ENCODE measurements at places on chromosomes 4 and X.

DNA sequence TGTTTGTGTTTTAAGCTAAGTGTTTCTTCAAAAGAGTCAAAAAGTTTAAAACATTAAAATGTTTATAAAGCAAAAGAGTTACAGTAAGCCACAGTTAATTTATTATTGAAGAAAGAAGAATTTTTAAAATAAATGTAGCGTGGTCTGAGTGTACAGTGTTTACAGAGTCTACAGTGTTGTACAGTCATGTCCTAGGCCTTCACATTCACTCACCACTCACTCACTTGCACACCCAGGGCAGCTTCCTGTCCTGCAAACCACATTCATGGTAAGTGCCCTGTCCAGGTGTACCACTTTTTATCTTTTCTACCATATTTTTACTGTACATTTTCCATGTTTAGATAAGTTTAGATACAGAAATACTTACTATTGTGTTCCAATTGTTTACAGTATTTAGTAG lies 239.7 kb upstream of the AGA start:
- no peak for DNase-seq

DNA sequence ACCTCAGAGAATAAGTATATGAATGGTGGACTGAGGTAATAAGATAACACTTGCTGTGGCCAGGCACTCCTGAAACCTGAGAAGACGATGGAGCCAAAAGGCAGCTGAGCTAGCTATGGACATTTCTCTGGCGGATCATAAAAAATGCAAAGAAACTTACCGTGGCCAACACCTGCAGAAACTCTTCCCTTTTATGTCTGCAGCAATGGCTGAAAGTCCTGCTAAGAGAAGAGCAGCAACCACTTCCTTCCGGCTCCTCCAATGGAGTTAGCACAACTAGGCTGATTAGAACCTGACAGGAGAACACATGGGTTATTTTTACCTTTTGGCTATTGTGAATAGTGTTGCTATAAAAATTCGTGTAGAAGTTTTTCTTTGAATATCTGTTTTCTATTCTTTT lies 76.0 kb upstream of the MAGEB16 start:
- DNase-seq: no peak

DNA sequence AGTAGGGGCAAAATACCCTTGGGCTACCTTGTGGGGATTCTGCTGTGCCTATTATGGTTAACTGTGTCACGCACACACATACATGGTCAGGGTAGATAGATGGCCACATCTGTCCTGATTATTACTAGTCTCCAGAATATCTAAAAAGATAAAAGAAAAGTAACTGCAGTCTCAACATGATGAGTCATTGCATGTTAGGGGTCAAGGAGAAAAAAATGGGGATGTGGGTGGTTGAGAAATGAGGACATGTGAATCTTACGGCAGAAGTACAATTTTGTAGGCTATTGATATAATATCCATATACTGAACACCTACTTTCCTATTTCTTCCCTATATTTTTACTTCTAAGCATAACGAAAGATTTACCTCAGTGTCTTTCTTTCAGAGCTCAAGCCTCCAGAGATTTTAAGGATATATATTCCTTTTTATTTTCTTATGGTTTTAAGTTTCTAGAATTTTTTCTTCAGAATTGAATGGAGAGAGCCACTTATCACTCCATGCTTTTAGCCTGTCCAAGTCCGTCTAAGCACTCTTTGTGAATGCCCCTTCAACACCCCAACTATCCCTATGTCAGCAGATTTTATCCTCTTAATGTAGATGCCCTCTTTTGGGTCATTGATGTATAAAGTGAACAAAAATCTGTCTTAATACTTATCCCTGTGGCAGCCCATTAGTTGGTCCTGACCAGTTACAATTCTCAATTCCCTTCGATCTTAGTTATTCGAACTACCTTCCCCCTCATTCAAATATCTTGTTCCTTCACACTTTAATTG lies 642.2 kb downstream of the IQCM start:
- no peak for DNase-seq

- DNase-seq: no peak
Measured at GRCh38 chr4:65669111-65670019, 924 bp downstream of the EPHA5 start.

DNA sequence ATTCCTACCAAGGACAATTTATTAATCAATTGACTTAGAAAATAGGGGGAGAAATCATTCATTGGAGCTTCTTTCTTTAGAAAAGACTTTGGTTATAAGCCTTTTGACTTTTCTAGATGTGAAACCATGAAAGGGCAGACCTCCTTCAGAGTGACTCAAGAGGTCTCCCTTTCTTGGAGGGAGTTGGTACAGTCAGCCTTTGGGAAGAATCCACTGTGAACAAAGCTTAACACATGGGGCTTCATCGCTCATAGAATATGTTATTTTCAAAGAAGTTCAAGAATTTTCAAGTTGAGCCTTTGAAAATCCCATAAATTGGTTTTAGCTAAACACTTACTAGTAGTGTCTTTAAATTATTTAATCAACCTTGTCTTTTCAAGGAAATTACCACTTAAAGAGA lies 28.0 kb downstream of the RIPPLY1 start:
- no peak for DNase-seq

- DNase-seq: no peak
Measured at GRCh38 chrX:13550346-13550745, 19.1 kb upstream of the EGFL6 start.

DNA sequence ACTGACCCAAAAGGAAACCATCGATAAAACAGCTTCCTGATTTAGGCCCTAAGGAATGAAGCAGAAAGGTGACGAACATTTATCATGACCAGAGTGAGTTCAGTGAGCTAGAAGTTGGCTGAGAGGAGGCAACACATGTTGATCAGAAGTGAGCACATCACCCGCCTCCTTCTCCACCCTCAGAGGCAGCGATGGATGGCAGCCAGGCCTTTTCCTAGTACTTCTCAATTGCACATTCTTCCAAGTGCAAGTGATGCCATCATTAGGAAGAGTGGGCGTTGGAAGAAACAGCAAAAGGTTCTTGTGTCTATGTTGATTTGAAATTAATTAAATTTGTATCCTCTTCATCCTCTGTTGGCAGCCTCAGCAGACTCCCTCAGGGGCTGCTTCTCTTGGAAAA lies 51.7 kb downstream of the TMEM154 start:
- no peak for DNase-seq

DNA sequence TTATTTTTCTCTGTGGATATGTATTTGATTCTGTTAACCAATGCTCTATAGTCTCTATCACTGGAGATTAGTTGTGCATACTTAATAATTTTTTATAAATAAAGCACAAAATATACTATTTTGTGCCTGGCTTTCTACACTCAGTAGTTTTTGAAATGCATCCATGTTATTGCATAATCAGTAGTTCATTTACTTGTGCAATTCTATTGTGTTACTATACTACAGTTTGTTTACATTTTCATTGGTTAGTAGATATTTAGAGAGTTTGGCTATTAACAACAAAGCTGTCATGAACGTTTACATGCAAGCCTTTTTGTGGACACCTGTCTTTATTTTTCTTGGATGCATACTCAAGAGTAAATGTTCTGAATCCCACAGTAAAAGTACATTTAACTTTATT lies 265.0 kb upstream of the FAT4 start:
- DNase-seq: no peak

DNA sequence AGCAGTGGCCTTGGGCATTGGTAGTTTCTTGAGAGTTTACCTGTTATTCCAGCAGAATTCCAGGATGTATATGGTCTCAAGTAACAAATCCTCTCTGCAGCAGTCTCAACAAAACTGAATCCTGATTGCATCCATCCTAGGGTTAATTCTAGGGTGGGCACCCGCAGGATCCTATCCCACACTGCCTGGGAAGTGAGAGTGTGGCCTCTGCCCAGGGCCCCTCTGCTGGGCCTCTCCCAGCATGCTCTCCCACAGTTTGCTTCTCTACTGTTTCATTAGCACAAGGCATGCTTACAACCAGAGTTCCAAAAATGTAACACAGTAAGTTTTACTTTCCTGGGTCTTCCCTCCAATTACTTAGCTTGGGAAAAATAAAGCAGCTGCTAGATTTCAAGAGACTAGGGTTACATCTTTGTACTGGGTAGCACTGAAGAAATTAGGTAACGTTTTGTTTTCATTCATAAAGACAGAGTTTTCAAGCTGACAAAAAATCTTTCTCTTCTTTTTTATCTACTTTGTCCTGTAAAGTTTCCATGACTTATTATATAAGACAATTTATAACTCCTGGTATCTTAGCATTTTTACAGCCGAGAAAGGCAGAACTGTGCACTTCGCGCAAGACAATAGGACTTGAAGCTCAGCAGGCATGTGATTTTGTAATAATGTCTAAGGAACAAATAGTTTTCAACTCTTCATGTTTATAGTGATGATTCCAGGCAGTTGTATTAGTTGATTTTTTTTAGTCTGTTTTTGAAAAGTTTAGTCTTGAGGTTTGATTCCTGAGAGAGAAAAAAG lies 131.2 kb upstream of the PCDH18 start:
- DNase-seq: no peak

DNA sequence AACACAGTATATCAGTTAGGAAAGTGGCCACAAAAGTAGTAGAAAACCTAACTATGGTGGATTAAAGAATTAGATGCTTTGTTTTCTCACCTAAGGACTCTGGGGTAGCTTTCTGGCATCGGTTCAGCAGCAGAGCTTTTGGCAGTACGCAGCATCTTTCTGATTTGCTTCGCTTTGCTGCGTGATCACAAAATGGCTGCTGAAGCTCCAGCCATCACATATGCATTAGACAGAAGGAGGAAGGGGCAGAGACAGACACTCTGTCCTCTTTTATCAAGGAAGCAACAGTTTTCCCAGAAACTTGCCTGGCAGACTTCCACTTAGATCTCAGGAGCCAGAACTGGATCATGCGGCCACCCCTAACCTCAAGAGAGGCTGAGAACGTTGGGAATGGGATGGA lies 15.1 kb downstream of the TREX2 start:
- DNase-seq: no peak

DNA sequence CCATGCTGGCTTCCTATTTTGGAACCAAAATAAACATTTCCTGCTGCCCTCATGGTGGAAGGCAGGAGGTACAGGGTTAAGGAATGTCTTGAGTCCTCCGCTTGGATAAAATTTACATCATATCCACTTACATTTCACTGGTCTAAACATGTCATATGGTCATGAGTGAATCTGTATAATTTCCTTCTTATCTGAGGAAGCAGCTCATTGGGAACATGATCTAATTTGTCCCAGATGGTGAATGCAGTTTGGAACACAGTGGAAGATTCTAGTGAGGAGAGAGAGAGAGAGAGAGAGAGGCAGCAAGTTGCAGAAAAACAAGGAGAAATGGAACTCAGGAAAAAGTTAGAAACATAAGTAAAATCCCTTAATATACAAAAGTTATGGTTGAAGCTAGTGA lies 46.8 kb downstream of the MXRA5 start:
- DNase-seq: no peak

- DNase-seq: no peak
Measured at GRCh38 chr4:14864365-14865030, 137.8 kb upstream of the CPEB2 start.

GRCh38 chrX:43573441-43574015 lies 82.6 kb upstream of the MAOA start:
- no peak for DNase-seq

DNA sequence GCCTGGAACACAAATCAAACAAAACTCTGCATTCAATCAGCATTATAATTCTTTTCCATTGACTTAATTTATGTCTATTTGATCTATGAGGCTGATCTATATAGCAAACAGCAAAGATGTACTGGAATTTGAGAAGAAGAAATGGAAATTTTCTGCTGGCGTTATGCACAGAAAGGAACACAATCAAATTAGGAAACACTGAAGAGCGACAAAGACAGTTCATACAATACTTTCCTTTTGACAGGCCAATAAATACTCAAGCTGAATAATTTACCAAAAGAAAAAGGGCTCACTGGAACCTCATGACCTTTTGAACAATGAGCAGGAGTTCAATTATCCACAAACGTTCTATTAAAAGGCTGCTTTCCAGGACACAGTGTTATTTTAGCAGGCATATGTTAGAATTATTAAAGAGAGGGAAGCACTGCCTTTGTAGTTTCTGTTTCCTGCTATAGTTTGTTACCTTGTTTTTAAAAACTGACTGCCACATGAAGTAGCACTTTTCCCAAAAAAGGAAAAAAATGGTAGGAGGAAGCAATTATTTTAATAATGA lies 8.1 kb downstream of the PDHA2 start:
- no peak for DNase-seq

GRCh38 chr4:184573701-184574100 lies 75.5 kb downstream of the CASP3 start:
- DNase-seq: no peak

GRCh38 chr4:155805016-155805415 lies 46.2 kb downstream of the GUCY1B1 start:
- no peak for DNase-seq

- no peak for DNase-seq
Measured at GRCh38 chr4:102477657-102478056, 23.5 kb upstream of the NFKB1 start.

DNA sequence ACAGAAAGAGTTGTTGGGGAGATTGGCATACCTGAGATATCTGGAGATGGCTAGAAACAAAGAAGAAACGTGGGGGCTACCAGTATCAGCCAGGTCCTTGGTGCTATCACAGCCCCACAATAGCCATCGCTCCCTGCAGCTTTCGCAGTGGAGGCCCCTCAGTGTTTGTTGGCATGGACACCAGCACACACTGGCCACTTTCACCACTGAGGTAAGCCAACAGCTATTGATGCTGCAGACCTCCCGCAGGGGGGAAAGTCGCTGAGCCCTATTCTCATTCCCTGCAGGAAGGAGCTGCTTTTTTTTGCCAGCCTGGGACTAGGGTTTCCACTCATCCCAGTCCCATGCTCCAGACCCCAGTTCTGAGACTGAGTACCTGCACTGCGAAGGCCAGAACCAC lies 879.2 kb upstream of the IGFBP7 start:
- DNase-seq: no peak

DNA sequence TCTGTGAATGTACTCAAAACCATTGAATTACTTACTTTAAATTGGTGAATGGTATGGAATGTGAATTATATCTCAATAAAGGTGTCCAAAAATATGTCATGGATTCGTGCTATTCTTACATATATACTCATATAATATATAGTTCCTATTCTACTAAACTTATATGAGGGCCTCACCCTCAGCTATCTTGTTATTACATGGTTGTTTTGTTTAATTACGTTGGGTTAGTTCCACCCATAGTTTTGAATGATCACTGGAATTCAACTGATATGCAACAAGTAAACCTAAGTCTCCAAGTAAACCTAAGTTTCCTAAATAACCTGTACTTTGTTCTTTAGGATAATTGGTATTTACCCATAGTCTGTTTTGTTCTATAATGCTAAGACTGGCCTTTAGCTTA lies 30.6 kb upstream of the CD99L2 start:
- no peak for DNase-seq

GRCh38 chr4:38313999-38314561 lies 349.9 kb upstream of the KLF3 start:
- DNase-seq: no peak

GRCh38 chr4:159077702-159078495 lies 25.0 kb upstream of the RAPGEF2 start:
- no peak for DNase-seq
